ENCODE measurements at places on chromosomes 16 and 17.

DNA sequence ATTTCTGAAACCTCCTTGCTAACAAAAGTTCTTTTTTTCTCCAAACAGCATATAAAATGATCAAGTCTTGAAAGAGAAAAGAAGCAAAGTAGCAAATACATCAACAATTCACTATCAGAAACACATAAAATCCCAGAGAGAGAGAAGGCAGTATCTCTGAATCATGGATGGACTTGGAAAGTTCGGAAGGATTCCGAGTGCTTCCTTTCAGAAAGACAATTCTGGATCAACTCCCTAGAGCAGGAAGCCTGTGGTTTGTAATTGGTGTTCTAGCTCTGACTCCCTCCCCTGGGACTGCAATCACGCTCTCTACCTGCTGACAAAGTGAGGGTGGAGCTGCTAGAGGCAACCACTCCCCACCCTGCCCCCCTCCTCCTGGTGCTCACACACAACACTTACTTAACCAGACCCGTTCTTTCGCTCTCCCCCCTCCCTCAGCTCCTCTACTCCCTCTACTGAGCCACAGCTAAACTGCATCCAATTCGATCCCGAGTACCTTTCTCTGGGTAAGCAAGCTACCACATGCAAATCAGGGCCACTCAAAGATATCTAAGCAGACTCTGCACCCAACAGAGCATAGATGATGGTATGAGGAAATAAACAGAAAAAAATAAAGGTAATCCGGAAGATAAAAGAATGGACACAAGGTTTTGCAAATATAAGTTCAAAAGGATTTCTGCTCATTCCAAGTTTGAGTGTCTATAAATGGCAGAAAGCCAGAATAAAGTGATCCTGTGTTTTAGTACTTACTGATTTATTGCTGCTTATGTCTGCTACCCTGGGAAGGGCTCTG, at the start of gene RNF43:
RNF43 (minus strand) TSS at position 235 of the 793 bp plus-strand sequence. CDS start 1,957 bp downstream, outside the sequence.
- DNase-seq, result peak; percentile 77

- no peak for DNase-seq
Observed at GRCh38 chr17:50737118-50737698, 17.8 kb downstream of the LUC7L3 start.

DNA sequence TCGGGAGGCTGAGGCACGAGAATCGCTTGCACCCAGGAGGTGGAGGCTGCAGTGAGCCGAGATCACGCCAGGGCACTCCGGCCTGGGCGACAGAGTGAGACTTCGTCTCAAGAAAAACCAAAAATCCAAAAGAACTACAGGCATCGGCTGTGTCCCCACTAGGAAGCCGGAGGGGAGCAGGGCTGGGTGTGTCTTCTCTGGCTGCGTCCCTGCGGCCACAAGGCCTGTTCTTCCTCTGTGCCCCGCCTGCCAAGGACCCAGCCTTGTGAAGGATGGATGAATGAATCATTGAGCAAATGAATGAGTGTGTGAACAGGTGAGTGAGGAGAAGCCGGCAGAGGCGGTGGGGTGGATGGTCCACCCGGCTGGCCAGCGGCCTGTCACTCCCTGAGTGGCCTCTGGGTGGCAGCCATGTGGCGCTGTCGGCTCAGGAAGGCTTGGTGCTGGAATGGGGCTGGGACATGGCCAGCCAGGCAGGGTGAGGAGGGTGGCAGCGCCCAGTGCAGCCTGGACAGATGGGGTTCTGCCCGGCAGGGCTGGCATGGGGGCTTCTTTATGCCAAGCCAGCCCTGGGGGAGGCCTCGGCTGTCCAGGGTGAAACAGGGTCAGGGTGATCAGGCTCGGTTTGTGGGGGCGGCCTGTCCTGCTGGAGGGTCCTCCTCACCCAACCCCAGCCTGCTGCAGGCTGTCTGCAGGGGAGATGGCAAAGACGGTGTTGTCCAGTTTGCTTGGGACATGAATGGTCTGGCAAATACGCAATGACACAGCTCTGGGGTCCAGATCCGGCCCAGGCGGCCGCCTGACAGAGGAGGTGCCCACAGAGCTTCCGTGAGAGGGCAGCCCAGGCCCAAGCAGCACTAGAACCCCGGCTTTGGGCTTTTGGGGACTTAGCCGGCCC, 21.7 kb downstream of the SLC25A10 start:
- peak; percentile 74 for DNase-seq

DNA sequence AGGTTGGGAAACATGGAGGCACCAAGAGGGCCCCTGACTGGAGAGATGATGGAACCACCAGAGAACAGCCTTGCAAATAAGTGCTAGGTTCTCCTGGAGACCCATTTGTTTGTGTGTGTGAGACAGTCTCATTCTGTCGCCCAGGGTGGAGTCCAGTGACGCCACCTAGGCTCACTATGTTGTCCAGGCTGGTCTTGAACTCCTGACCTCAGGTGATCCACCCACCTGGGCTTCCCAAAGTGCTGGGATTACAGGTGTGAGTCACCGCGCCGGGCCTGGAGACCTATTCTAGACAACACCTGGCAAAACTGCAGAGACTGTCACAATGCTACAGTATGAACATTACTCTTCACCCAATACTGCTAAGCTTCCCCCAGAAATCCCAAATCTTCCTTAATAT, 1.5 kb downstream of the NPLOC4 start:
- no peak for DNase-seq

DNA sequence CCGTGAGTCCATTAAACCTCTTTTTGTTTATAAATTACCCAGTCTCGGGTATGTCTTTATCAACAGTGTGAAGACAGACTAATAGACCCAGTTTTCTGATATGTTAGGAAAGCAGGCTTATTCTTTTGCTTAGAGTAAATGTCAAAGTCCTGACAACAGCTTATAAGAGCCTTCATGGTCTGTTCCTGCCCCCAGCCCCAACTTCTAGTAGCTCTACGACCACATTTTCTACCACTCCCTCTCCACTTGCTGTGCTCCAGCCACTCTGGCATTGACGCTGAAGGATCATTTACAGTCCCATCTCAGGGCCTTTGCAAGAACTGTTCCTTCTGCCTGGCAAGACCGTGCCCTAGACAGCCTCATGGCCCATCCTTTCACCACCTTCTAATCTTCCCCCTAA, 104.6 kb upstream of the GPR139 start:
- DNase-seq, result no peak

DNA sequence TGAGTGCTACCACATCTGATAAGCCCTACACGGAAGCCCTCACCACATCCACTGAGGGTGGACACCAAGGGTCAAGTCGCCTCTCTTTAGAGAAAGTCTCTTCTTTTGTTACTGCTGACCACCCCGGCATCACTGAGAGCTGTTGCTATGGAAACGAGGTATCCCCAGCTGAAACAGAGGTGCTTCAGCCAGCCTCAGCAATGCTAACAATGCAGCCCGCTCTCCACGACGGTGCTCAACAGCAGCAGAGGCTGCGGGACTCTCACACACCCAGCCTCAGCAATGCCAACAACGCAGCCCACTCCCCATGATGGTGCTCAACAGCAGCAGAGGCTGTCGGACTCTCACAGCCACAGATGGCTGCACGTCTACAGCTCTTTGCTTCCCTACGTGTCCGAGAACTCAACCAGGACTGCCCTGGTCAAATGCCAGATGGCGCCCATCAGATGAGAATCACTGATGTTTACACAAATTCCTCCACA, 41.4 kb downstream of the VPS53 start:
- no peak for DNase-seq

- no peak for DNase-seq
Observed at GRCh38 chr16:20137194-20137593, 63.5 kb upstream of the GPR139 start.

DNA sequence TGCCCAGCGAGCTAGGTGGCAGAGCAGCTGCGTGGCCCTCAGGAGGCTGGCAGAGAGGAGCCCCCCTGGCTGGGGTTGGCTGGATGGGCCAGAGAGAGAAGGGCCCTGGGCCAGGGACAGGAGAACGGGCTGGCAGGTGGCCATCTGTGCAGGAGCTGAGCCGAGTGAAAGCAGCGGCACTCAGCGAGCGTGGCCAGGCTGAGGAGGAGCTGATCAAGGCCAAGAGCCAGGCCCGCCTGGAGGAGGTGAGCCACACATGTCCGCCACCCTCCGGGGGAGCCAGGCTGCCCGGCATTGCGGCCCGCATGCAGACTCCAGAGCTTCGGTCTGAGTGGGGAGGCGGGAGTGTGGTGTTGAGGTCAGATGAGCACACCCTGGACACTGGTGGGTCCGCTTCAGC, 2.1 kb upstream of the RAC3 start:
- DNase-seq, result no peak

DNA sequence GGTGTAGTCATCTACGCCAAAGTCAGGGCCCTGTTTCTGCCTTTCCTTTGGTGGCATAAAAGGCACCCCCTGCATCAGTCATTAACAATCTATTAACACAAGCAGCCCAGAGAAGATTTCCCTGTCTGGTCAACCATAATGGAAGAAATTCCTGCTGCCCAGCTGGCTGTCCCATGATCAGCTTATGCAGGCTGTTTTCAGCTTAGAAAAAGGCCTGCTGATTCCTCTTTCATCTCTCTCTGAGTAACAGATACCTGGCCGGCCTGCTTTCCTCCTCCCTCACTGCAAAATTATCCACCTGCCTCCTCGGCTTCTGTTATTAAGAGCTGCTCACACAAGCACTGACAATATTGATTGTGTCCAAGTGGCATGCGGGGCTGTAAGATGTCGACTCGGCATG, 70.3 kb upstream of the MMP2 start:
- no peak for DNase-seq

DNA sequence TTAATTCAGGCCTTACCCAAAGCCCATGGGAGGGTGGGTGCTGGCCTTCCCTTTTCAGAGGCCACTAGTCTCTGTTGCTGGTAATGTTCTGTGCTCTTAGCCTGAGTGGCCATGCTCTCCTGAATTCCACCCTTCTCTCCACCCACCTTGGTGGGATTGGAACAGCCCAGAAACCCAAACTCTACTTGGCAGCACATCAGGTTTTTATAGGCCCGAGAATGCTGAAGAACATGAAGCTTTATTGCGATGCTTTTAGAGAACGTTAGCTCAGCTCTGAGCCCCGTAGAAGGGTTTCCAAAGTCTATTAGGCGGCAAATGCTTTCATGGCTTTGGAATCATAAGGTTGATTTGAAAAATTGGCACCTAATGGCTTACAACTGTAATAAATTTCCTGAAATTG, 209.3 kb downstream of the MSI2 start:
- no peak for DNase-seq

GRCh38 chr16:80122115-80122514, 418.7 kb upstream of the DYNLRB2 start:
- DNase-seq, result no peak

GRCh38 chr16:10156099-10156498, 26.1 kb downstream of the GRIN2A start:
- DNase-seq, result peak; percentile 75

DNA sequence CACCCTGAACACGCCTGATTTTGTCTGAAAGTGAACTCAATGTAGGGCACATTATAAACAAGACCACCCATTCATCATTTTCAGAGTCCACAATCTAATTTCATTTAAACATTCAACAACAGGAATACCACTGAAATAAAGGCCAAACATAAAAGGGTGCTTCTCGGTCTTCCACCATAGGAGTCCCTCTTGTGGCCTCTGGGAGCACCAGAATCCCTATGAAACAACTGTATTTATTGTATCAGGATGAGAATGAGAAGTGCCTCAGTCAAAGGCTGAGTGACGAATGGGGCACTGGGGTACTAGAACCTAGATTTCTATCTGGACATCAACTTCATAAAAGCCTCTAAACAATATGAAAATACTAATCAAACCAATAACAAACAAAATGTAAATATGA, 40.4 kb downstream of the NXPH3 start:
- DNase-seq, result no peak

DNA sequence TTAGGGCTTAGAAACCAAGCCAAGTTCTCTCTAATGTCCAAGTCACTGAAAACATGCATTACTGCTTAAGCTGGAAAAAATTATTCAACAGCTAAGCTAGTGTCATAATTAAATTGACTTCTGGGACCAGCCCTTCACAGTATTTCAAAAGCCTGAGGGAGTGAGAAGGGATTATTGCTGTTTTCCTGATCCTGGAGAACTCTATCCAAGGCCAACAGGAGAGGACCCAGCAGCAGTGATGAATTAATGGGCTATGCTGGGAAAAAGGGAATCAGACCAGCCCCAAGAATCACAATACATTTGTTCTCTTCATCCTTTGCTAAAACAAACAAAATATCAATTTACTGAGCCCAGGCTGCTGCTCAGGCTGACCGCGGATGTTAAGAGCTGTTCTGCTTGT, 34.5 kb upstream of the CLEC3A start:
- no peak for DNase-seq

DNA sequence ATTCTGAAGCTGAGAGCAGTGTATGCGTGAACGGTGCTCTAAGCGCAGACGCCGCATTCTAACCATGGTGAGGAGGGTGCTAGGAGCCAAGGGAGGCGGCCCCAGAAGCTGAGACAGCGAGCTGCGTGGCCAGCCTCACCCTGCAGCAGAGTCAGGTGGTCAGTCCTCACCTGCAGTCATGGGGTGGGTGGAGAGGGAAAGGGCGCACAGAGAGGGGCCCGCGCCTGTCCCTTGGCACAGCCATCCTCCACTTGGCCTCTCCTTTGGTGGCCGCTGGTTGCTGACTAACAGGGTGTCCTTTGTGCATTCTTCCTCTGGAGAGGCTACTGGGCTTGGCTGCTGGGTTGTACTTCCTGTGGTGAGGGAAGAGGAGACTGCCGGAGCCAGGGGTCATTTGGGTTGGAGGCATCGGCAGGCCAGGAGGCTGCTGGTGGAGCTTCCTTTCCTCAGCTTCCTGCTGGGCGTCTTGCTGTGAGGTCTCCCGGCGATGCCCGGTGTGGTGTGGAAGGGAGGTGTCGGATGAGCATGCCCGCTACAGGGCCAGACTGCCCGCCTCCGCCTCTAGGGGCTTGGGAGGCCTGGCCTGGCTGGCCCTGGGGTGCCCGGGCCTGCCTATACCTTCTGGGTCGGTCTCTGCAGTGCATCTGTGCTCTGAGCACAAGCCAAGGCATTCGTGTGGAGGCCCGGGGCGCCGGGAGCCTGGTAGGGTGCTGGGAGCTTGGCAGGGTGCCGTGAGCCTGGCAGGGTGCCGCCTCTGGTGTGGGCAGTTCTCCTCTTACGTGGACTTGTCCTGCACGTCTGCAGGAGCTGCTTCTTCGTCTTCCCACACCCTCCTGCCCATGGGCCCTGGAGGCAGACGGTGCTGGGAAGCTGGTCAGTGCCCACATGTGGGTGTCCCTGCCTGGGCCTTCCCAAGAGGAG, 17.4 kb downstream of the RNF213 start:
- DNase-seq, result no peak

GRCh38 chr16:79509906-79510305, 90.6 kb downstream of the MAF start:
- no peak for DNase-seq

DNA sequence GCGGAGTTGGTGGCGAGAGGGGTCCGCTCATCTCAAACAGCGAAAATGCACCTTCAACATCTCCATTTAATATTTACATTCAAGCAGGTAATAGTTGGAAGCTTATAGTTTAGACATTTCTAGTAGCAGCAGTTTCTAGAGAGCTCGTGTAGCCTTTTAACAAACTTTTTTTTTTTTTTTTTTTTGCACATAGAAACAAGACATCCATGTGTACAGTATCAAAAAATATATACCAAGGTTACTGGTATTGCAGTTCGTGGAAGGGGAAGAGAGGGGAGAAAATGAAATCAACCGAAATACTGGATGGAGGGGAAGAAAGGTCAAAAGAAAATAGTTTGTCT, 6.2 kb downstream of the CBX4 start:
- DNase-seq, result no peak

- DNase-seq, result peak; percentile 71
Observed at GRCh38 chr17:59521465-59522126, 43.8 kb upstream of the DHX40 start.
